Activated CD8-positive, alpha-beta memory T cell treated with anti-CD3 and anti-CD28 coated beads for 48 hours (primary cell): ENCODE measurements at places on chromosomes 6 and 20.

DNA sequence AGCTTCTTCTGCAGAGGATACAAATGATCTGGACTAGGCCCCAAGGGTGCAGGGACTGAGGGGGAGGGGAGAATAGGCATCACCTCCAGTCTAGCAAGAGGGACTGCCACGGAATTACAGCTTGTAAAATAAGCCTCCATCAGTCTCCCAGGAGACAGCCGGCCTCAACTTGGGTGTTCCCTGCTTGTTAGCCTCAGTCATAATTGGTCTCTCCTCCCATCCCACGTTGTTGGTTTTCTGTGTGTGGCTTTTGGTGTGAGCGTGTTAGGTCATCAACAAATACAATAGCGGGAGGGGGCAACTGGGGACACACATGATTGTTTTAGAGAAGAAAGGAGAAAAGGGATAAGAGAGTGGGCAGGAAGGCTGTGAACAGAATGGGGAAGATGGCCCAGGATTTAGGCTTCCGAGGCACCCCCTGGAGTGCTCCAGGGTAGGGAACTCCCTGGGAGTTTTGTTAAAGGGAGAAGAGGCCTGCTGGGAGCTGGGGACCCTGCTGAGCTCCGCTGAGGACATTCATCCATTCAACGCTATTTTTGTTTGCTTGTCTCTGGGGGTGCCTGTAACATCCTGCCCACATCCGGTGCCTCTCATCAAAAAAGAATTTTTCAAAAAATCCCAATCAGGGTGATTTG lies 9.2 kb downstream of the FOXA2 start:
- DNase-seq: no peak

GRCh38 chr6:68240726-68241125 lies 394.4 kb upstream of the ADGRB3 start:
- DNase-seq: no peak

- no peak for DNase-seq
These were observed 61.9 kb upstream of the AKIRIN2 start for GRCh38 chr6:87763901-87764300.

DNA sequence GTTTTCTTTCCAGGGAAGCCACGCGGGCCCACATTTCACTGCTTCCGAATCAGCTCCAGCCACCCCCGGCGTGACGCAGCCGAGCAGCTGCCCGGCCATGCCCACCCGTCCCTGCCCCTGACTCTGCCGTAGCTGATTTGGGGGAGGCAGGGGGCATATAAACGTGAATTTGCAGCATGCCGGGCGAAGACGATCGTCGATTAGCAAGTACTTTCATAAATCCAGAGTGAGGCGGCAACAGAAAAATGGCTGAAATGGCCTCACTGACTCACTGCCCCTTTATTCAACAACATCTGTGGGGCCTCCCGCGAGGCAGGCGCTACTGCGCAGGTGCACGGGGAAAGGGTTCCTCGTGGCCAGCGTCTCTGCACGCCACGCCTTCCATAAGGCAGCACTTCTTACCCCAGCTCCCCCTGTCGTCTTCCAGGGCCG lies 118.0 kb downstream of the DLL1 start:
- no peak for DNase-seq

- no peak for DNase-seq
These were observed 110.5 kb downstream of the ANKRD60 start for GRCh38 chr20:58117944-58118343.

DNA sequence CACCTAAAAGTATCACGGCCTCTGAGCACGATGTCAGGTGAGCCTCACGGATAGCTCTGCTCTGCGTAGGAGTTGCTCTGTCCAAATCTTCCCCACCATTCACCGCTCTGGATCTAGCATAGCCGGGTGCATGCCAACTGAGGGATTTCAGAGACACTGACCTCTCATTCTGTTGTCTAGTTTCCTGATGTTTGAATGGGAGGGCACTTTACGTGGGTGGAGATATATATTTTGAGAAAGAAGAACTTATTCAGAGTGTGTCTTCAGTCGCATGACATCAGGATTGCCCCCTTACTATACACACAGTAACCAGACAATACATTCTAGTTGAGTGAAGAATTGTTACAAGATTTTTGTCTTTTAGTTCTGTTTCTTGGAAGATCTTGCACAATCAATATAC lies 96.5 kb upstream of the CITED2 start:
- DNase-seq: no peak

- DNase-seq: no peak
These were observed 14.8 kb upstream of the BTN3A2 start for GRCh38 chr6:26349964-26350857.

DNA sequence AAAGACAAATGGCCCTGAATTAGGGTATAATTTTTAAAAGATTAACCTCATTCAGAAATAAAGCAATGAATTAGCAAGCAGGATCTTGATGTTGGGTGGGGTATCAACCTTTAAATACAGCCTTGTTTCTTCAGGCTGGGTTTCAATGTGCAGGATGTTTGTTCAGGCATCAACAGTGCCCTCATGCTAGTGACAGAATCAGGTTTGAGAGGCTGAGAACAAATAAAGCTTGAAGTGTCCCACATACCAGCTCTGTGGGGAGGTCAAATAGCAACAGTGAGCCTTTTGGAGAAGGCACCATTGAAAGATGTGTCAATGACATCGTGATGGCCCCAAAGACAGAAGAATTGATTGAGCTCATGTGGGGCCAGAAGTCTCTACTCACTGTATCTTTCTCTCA lies 68.2 kb downstream of the MTFR2 start:
- no peak for DNase-seq

- DNase-seq: no peak
These were observed 266.0 kb upstream of the CITED2 start for GRCh38 chr6:139640448-139640847.

DNA sequence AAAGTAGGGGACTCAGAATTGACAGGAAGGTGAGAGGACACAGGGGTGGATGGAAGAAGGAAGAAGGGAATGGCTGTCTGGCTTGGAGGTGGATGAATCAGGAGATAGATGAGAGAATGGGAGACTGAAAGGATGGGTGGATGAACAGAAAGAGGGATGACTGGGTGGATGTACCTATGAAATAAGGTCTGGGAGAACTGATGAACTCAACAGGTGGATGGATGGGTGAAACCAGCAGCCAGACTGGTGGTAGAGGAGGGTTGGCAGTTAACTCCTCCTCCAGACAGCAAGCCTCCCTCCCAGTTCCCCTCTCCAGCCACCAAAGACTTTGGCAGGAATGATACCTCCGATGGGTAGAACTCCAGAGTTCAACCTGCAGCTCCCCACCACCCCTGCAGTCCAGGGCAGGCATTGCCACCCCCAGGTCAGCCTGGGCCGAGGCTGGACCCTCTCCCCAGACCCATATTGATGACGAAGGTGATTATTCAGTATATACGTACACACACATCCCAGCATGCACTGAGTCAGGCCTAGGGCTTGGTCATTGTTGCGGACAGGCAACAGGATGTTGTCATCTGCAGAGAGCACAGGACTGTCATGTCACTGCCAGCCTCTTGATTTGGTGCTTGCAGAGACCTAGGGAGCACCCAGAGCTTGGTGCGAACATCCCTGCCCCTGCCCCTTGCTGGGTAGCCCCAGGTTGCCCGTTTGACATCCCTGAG lies 2.0 kb downstream of the SUN5 start:
- DNase-seq: no peak

- no peak for DNase-seq
These were observed 120.0 kb upstream of the AKIRIN2 start for GRCh38 chr6:87822011-87822410.

GRCh38 chr20:59754551-59754950 lies 150.2 kb downstream of the PHACTR3 start:
- DNase-seq: no peak

DNA sequence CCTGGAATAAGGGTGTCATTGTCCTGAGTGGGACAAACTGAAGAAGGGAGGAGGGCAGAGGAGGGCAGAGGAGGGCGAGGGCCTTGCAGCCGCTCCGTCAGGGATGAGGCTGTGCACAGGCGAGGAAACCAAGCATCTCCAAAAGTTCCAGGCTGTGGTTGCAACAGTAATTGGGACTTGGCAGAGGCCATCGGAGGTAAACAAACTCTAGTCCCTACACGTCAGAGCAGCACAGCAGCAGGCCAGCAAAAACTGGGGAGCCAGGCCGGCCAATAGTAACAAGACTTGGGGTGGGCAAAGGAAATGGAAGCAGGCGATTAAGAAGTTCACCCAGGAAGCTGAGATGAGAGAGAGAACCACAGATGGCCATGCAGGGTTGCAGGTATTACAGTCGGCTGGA lies 142.8 kb downstream of the SMOC2 start:
- DNase-seq: no peak

DNA sequence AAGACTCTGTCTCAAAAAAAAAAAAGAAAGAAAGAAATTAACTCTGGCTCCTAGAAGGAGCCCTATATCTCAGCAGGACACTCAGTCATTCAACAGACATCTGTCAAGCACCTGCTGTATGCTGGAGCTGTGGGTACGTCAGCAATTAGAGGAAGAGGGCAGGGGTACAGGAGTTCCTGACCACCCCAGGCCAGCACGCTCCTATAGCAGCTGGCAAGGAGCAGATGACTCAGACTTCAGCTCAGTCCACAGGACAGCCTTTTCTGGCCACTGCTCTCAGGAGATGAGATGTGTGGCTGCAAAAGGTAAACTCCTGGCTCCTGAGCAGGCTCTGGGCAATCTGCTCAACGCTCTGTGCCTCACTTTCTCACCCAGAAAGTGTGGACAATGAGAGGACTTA lies 1.7 kb upstream of the RTEL1 start:
- no peak for DNase-seq

GRCh38 chr6:20334334-20334733 lies 67.3 kb upstream of the E2F3 start:
- DNase-seq: no peak

- peak; percentile 6 for DNase-seq
These were observed 40.3 kb upstream of the AHI1 start for GRCh38 chr6:135537741-135538301.

GRCh38 chr6:135434991-135435390 lies 62.5 kb downstream of the AHI1 start:
- no peak for DNase-seq

- DNase-seq: no peak
These were observed 36.9 kb downstream of the ASXL1 start for GRCh38 chr20:32395066-32395465.

DNA sequence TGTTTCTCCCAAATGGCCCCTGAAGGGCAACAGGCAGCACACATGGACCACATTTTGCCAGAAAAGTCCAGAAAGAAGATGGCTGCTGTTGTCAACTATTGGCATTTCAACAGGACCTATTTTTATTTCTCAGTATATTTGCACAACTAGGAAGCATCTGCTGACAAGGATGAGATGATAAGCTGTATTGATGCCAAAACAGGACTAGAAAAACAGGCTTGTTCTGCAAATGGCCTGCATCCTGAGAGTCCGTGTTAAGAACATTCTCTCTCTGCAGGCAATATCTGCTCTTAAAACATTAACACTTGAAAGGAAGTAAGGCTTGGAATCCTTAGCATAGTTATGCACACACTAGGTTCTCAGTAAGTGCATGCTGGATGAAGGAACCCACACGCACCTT lies 283.7 kb downstream of the ESR1 start:
- no peak for DNase-seq

- DNase-seq: no peak
These were observed 197.9 kb upstream of the SNX9 start for GRCh38 chr6:157625111-157625510.

- no peak for DNase-seq
These were observed 55.3 kb downstream of the CTCFL start for GRCh38 chr20:57469418-57470211.

DNA sequence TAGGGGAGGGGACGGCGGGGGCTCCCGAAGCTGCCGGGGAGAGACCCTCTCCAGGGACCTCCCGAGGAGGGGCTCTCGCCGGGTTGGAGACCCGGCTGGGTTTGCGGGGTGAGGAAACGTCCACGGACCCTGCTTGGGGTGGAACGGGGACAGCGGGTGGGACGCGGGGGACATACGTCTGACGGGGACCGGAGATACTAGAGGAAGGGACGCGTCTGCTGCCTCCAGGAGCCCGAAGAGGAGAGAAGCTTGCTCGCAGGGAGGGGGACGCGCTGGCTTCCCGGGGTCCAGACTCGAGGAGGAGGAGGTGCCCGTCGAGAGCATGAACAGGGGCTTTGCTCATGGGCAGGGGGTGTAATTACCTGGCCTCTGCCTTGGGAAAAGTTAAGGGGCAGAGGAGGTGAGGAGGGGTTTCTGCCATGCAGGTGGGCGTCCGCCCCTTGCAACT lies 593 bp downstream of the DNMT3B start:
- DNase-seq: no peak
